ENCODE measurements at places on chromosomes 6 and 20. TPM values are rescaled to one million over a fixed set of nuclear protein-coding genes. Genes with fewer than 3 reads are reported as not detected.

Gene MROH8
- 0.58 TPM for total RNA-seq

GRCh38 chr6:88547768-88548167 is 381.6 kb upstream of the CNR1 start:
- no peak for DNase-seq

DNA sequence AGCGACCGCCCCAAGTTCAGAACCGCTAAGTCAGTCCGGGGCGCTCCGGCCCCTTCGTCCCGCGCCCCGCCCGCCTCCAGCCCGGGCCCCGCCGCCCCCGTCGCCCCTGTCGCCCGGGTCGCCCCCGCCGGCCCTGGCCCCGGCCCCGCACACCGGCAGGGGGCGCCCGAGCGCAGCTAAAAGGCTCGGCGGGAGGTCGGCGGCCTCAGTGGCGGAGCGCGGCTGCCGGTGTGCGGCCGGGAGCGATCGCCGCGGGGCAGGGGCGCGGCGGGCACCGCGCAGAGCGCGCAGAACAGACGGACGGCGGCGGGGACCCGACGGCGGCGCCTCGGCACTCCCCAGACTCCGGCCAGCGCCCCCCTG is at the start of gene FNDC1:
Gene FNDC1, plus strand, starts transcription at position 208 of the 363 bp plus-strand sequence. CDS start 197 bp downstream, outside the sequence.
- DNase-seq = no peak

GRCh38 chr20:4871486-4871885 is 129.8 kb downstream of the SLC23A2 start:
- no peak for DNase-seq

GRCh38 chr6:156440688-156441087 is 336.5 kb upstream of the ARID1B start:
- DNase-seq = no peak

GRCh38 chr20:12965212-12965869 is 43.4 kb upstream of the SPTLC3 start:
- DNase-seq = peak; percentile 27

Data from PC-3 (cell line).